Lower leg skin (tissue), 4 donors: ENCODE measurements at places on chromosomes 12 and 14.

- no peak for DNase-seq
Measured at GRCh38 chr12:110349514-110350151, 53.9 kb downstream of the ANAPC7 start.

DNA sequence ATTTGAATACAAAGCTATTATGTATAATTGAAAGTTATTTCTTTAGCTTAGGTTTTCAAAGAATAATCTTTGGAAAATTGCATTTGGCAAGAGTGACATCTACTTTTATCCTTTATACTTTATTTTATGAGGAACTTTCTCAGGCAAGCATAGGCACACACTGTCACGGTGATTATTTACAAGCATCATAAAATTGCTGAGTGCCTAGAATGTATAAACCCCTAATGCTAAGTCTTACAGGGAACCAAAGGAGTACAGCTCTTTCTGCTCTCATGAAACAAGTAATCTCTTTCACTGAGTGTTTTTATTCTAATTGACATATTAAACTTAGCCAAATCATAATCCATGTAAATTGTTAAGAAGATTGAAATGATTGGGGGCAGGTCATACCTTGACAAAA is 154.9 kb downstream of the FSCB start:
- DNase-seq: no peak

DNA sequence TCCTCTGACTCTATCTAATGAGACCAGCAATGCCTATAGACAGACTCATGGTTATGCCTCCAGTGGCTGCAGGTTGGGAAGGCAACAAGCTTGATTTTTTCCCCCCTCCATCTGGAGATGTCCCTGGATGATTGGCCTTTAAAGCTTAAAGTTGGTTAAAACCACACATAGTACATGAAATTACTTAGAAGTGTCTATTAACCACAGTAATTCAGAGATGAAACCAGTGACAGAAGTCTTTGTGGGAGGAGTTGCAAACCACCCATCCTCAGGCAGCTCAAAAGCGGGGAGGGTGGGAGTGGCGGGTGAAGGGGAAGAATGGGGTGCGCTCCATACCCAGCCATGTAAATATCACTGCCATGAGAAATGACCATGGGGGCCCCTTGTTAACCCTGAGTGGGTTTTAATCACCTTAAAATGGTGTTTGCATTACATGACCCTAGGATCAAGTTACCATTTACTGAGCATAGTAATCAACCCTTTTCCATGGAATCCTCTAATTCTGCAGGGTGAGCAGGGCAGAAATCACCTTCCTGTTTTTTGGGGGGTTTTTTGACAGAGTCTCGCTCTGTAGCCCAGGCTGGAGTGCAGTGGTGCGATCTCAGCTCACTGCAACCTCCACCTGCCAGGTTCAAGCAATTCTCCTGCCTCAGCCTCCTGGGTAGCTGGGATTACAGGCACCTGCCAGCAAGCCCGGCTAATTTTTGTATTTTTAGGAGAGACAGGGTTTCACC is 133.5 kb downstream of the FOXN3 start:
- no peak for DNase-seq

DNA sequence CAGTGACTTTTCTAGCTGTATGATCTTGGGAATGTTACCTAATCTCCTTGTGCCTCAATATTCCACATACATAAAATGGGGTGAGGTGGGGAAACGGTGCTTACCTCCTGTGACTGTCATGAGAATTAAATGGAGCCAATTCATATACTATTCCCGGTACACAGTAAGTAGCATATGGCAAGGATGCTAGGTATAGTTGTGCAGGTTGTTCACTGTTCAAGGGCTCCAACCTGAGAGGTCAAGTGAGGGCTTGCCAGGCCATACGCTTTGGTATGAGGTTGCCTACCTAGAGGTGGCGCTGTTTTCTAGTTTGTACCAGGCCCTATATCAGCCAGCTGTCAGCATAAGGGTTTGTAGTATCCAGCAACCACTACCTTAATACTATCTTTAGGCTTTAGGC is 3.6 kb upstream of the BATF start:
- no peak for DNase-seq

- no peak for DNase-seq
Measured at GRCh38 chr12:102463659-102464249, 16.6 kb downstream of the IGF1 start.

DNA sequence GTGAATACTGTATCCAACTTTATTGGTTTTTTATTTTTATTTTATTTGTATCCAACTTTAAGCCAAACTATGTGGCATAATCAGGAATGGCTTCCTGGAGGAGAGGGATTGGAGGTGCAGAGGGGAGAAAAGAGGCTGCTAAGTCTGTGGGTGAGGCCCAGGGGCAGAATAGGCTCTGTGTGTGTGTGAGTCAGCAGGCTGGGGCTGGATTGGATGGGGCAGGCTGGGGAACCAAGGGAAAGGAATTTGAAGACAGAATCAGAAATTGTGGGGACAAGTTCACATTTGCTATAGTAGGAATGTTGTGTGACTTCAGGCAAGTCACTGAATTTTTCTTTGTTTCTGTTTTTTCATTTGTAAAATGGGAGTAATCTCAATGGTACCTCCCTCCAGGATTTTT is 12.8 kb upstream of the RILPL1 start:
- no peak for DNase-seq

- no peak for DNase-seq
Measured at GRCh38 chr14:68210729-68211299, 391.2 kb downstream of the RAD51B start.
